ENCODE measurements at places on chromosomes 6 and 20. TPM values are rescaled to one million over a fixed set of nuclear protein-coding genes. Genes with fewer than 3 reads are reported as not detected.

NINL gene
- total RNA-seq: 16.3 TPM

OR2H2 gene
- total RNA-seq: not detected

TFAP2D gene
- not detected for total RNA-seq

GMEB2 gene
- 10.6 TPM for total RNA-seq

SLC13A3 gene
- 6.0 TPM for total RNA-seq

C20orf204 gene
- 0.99 TPM for total RNA-seq

BTNL2 gene
- not detected for total RNA-seq

FGD2 gene
- total RNA-seq: not detected

MICB gene
- 8.4 TPM for total RNA-seq

CST7 gene
- not detected for total RNA-seq

CYP39A1 gene
- total RNA-seq: 1.3 TPM

CLPSL1 gene
- not detected for total RNA-seq

GGTLC1 gene
- total RNA-seq: not detected

EFCAB8 gene
- total RNA-seq: not detected

XRN2 gene
- 86.3 TPM for total RNA-seq

MDC1 gene
- 10.9 TPM for total RNA-seq

C6orf141 gene
- total RNA-seq: 1.3 TPM

PRPH2 gene
- 4.2 TPM for total RNA-seq

OOEP gene
- total RNA-seq: not detected

SLC32A1 gene
- not detected for total RNA-seq

BLTP3A gene
- 3.2 TPM for total RNA-seq

LKAAEAR1 gene
- total RNA-seq: not detected

BEND6 gene
- 17.7 TPM for total RNA-seq

UBE2C gene
- 3.0 TPM for total RNA-seq

GINS1 gene
- 9.6 TPM for total RNA-seq

SIRPG gene
- total RNA-seq: not detected

KCNK5 gene
- not detected for total RNA-seq

TCFL5 gene
- 20.5 TPM for total RNA-seq

SRMS gene
- not detected for total RNA-seq

LINC00237 gene
- total RNA-seq: not detected

DDX39B gene
- 492 TPM for total RNA-seq

AVP gene
- total RNA-seq: not detected

LST1 gene
- not detected for total RNA-seq

NKX2-2 gene
- total RNA-seq: not detected

HMGN3 gene
- 23.5 TPM for total RNA-seq

DEFB124 gene
- total RNA-seq: not detected

ECT2L gene
- not detected for total RNA-seq

RHAG gene
- not detected for total RNA-seq

KIF3B gene
- 38.5 TPM for total RNA-seq

HCRTR2 gene
- total RNA-seq: not detected

NMBR gene
- not detected for total RNA-seq

TSPO2 gene
- not detected for total RNA-seq

BHLHE23 gene
- not detected for total RNA-seq

TRIM31 gene
- total RNA-seq: not detected

NR2E1 gene
- not detected for total RNA-seq

ZNF165 gene
- 0.29 TPM for total RNA-seq

MUC22 gene
- not detected for total RNA-seq

CTCFL gene
- not detected for total RNA-seq

DEFB132 gene
- total RNA-seq: not detected

MUC21 gene
- total RNA-seq: not detected

Data from smooth muscle cell of trachea (primary cell).